ENCODE measurements at places on chromosomes 7 and 10.

DNA sequence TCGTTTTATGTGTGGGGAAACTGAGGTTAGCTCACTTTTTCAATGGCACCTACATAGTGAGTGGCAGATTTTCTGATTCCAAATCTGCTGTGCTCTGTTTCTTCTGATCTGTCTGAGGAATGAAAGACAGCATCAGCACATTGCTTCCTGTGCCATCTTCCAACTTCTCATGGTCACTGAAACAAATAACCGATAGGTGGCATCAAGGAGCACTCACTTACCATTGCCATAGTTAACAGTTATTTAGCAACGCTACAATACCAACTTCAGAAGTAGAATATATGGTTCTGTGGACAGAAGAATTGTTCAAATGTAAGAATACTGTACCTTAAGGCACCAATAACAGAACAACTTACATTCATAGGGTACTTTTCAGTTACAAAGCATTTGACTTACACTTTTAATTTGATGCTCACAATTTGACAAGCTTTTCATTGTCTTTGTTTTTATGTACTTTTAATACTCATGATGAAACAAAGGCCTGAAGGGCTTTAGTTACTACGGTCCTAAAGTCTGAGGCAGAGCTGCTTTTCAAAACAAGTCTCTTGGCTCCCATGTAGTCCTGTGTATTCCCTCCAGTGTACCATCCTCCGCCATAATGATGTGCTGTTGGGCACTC is 228.9 kb upstream of the TCF7L2 start:
- peak; percentile 63 for DNase-seq

- DNase-seq: no peak
Observed at GRCh38 chr10:75043256-75044131, 68.0 kb upstream of the SAMD8 start.

- DNase-seq: peak; percentile 31
Observed at GRCh38 chr10:77458986-77459590, 178.5 kb downstream of the KCNMA1 start.

DNA sequence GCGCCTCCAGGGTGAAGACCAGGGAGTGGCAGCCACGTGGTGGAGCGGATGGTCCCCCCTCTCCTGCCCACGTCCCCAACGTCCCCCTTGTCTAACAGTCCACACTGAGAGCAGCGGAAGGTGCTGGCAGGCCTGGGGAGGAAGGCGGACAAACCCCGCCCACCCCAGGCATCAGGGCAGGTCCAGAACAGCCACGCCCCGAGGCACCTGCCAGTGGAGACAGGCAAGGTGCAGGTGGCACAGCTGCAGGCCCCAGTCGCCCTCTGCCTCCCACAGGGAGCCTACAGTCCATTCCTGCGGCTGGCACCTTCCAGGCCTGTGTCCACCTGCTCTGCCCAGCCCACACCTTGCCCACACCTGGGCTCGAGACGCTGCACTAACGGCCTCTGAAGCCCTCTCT is 24.9 kb downstream of the CYP2W1 start:
- peak; percentile 38 for DNase-seq

DNA sequence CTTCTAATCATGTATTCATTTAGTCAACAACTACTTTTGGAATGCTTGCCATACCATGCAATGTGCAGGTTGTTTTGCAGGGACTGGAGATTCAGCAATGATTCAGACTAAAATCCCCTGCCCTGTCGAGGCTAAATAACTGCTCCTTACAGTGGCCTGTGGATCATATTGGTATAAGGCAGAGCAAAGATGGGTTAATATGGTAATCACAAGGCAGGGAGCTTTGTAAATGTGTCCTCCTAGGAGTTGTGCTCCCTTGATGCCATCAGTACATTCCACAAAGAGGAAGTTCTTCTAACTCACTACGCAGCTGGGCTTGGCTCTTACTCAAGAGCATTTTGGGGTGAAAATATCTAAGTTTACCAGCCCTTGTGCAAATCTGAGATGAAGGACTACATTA is 614 bp upstream of the IFIT2 start:
- DNase-seq: peak; percentile 48

DNA sequence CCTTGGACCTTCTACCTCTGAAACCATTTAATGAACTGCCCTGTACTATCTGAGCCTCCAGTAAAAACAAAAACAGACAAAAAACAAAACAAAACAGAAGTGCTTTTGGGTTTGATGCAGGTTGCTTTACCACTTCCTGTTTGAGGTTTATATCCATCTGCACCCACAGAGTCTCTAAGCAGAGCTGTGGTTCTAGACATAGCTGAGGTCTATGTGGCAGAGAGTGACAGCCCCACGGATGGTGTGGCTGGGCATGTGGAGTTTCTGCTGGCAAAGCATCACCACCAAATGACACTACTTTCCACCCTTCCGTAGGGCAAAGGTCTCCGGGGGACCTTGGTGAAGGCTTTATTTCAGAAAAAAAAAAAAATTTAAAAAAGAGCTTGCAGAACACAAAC is 754.2 kb downstream of the GRID1 start:
- DNase-seq: no peak

- DNase-seq: no peak
Observed at GRCh38 chr10:60340973-60341372, 48.7 kb downstream of the ANK3 start.

DNA sequence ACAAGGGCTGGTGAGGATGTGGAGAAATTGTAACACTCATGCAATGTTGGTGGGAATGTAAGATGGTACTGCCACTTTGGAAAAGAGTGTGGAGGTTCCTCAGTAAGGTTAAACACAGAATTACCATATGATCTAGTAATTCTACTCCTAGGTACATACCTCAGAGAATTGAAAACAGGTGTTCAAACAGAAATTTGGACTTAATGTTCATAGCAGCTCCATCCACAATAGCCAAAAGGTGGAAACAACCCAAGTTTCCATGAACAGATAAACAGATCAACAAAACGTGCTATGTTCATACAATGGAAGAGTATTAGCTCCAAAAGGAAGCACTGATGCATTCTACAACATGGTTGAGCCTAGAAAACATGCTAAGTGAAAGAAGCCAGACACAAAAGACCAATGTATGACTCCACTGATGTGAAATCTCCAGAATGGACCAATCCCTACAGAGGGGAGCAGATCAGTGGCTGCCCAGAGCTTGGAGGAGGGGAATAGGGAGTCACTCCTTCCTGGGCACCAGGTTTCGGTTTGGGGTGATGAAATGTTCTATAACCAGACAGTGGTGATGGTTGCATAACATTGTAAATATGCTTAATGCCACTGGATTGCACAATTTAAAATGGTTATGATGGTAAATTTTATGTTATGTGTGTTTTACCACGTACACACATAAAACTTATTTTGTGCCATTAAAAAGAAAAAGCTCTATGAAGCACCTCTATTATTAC is 5.7 kb upstream of the WDR86 start:
- peak; percentile 94 for DNase-seq

- no peak for DNase-seq
Observed at GRCh38 chr7:107469929-107470328, at the start of gene GPR22. Gene GPR22, plus strand, starts transcription at chr7:107470057. Its CDS starts 4,004 bp downstream, at chr7:107474061.

DNA sequence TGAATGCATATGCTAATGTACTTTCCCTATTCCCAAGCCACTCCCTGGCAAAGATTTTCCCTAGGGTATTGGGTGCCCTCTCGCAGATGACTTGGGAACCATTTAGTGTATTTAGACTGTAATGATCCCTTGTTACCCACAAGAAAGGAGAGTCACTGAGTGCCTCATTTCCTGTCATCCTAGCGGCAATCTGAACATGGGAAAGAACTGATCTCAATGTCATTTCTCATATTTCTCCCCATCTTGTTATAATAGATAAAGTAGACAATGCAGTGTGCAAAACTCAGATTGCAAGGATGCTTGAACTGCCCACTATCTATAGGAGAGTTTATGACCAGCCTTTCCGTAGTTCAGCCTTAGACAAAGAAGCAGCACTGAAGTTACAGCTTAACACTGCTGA is 123.3 kb downstream of the MICU1 start:
- DNase-seq: no peak

DNA sequence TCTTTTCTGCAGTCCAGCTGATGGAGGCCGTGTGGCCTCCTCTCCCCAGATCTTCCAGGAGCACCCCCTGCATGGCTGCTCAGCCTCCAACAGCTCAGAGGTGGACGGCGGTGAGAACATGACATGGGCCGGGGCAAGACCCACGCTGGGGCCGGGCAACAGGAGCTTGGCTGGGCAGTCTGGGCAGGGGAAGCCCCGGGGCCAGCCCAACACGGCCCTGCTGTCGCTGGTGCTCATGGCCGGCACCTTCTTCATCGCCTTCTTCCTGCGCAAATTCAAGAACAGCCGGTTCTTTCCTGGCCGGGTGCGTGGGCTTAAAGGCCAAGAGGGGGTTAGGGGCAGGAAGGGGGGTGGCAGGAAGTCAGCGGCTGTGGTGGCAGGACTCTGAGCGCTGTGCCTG is 6.6 kb downstream of the FASTK start:
- DNase-seq: no peak

- peak; percentile 5 for DNase-seq
Observed at GRCh38 chr10:110101464-110102144, 93.8 kb downstream of the ADD3 start.

DNA sequence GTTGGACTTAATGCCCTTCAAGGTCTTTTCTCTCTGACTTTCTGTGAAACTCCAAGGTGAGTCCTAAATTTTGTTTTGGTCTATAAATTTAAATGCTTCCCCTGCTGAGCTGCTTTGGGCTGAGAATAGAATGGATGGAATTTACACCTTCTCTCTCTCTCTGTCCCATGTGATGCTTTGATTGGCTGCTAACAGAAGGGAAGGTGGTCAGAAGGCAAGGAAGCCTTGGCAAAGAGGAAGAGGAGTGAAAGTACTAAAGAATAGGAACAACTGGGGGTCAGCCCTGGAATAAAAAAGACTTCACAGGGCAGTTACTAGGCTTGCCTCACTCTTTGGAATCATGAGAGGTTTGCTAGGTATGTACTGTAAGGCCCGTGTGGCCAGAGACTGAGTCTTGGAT is 260.2 kb downstream of the AUTS2 start:
- DNase-seq: no peak

DNA sequence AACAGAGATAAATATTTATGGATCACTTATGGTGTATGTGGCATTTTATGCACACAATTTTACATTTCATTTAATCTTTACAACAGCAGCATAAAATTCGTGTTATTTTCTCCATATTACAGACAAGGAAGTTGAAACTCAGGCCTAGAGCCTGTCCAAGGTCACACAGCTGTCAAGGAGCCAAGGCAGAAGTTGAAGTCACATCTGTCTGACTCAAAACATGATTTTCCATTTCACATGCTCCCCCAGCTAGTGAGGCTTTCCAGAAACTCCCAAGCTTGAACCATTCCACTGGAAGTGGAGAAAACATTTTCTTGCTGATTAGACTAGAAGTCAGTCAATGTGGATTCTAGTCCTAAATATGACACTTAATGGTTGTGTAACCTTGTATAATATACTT is 110.5 kb downstream of the HECTD2 start:
- DNase-seq: peak; percentile 25

DNA sequence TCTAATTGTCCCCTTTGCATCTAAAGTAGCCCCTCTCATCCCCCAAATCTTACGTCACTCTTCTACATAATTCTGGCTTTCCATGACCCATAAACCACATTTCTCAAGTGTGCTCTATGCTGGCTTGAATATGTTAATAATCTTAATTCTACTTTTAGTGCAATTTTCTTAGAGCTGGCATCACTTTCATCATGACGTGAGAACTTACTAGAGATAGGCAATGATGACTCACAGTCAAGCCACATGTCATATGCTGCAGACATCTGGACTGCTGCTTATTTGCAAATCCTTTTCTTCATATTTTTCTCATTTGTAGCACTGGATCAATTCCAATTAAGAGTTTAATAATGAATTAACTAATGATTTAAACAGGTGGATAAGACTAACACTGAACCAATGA is 260.7 kb upstream of the PRKCQ start:
- peak; percentile 27 for DNase-seq

DNA sequence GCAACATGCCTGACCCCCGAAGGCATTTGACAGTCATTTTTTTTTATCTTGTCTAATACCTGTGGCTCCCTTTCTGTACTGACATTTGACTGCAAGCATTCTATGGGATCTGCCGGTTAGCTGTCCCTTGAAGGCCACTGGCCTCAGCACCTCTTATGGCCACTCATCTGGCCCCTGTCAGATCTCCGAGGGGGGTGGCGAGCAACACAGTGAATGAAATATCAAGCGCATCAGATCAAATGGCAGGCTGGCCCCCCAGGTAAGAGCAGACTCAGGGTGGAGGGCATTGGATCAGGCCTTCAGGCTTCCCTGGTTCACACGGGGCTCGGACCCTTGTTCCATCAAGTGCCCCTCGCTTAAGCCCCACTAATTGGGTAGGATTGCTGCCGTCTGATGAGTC is 199.6 kb upstream of the MKI67 start:
- no peak for DNase-seq

GRCh38 chr7:108014215-108014614 is 11.3 kb upstream of the LAMB1 start:
- no peak for DNase-seq

- DNase-seq: no peak
Observed at GRCh38 chr7:3927446-3928110, 626.5 kb downstream of the SDK1 start.

DNA sequence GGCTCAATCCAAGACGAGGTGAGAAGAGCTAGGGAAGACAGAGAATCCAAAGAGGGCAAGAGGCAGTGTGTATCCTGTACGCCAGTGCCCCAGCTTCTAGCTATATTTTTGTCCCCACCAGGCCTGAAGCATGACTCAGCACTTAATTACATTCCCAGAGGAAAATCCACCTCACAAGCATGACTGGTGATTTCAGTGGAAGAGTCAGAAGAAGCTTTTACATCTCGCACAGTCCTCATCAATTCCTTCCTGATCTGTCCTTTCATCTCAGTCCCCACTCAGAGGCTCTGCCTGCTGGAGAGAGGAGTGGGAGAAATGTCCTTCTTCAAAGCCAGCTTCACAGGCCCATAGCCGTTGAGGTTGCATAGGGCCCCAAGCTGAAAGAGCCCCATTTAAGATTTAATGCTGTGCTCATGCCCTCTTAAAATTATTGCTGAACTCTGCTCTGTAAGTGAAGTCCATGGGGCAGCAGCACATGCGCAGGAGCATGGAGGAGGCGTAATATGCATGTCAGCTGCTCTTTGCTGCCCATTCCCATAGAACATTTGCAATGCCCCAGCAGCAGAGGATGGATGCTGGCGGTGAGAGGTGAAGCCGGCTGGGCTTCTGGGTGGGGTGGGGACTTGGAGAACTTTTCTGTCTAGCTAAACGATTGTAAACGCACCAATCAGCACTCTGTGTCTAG is 39.0 kb upstream of the AOAH start:
- peak; percentile 11 for DNase-seq

GRCh38 chr7:143519411-143520131 is 41.9 kb downstream of the TAS2R41 start:
- DNase-seq: peak; percentile 74

- DNase-seq: peak; percentile 18
Observed at GRCh38 chr10:77247031-77247990, 390.3 kb downstream of the KCNMA1 start.

- no peak for DNase-seq
Observed at GRCh38 chr10:71864911-71865361, 13.9 kb upstream of the PSAP start.

DNA sequence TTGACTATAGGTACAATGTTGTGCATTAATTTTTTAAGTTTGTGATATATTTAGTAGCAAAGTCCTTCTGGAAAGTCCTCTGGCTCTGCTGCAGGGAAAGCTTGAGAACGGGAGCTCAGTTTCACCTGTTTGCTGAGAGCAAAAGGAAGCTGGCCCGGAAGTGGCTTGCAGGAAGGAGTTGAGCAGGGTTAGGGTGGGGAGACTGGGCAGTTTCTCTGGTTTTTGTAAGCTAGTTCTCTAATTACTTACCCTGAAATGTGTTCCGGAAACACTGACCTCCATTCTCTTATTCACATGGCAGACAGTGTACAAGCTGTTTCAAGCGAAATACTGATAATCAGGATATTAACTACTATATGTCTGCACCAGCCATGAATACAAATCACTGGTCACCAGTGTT is 22.3 kb downstream of the MAP3K8 start:
- DNase-seq: no peak

GRCh38 chr7:22872096-22872807 is 49.6 kb upstream of the TOMM7 start:
- no peak for DNase-seq
